Mesenteric fat pad (tissue), 1 donor: ENCODE measurements at places on chromosomes 3 and 15. TPM values are rescaled to one million over a fixed set of nuclear protein-coding genes. Genes with fewer than 3 reads are reported as not detected.

Gene ADAMTS17
- total RNA-seq, result 2.3 TPM

Gene GOLGA6L7
- not detected for total RNA-seq

Gene GOLGA8T
- total RNA-seq, result not detected

Gene LYZL4
- total RNA-seq, result not detected

Gene CCR3
- total RNA-seq, result not detected

Gene GOLGA8R
- total RNA-seq, result 2.6 TPM

Gene ACKR4
- total RNA-seq, result 4.6 TPM

Gene HHLA2
- total RNA-seq, result 0.32 TPM

Gene CYP8B1
- total RNA-seq, result not detected

Gene C3orf22
- total RNA-seq, result not detected

Gene CFAP161
- 0.71 TPM for total RNA-seq

Gene MOBP
- total RNA-seq, result not detected

Gene PTH1R
- 16.3 TPM for total RNA-seq

Gene DLEC1
- 1.9 TPM for total RNA-seq

Gene GOLGA6C
- total RNA-seq, result not detected

Gene WDR48
- 23.4 TPM for total RNA-seq

Gene CLDN11
- 61.1 TPM for total RNA-seq

Gene SEMA5B
- not detected for total RNA-seq

Gene ALS2CL
- 8.4 TPM for total RNA-seq

Gene LIPC
- not detected for total RNA-seq

Gene DUOXA2
- not detected for total RNA-seq

Gene GADL1
- not detected for total RNA-seq

Gene CLPX
- total RNA-seq, result 47.7 TPM

Gene PCLAF
- total RNA-seq, result 0.35 TPM

Gene NOX5
- total RNA-seq, result 0.19 TPM

Gene CCDC71
- total RNA-seq, result 19.4 TPM

Gene RTP3
- total RNA-seq, result not detected

Gene KAT2B
- 35.2 TPM for total RNA-seq

Gene PRRT3
- 1.6 TPM for total RNA-seq

Gene CEMIP
- 5.9 TPM for total RNA-seq

Gene HAUS2
- 26.3 TPM for total RNA-seq

Gene SCN5A
- total RNA-seq, result 0.58 TPM

Gene DAZL
- not detected for total RNA-seq

Gene THPO
- total RNA-seq, result 1.1 TPM

Gene CFAP20DC
- total RNA-seq, result not detected

Gene CLDN1
- total RNA-seq, result 0.10 TPM

Gene GRAMD2A
- total RNA-seq, result not detected

Gene HRG
- not detected for total RNA-seq

Gene ZPLD1
- not detected for total RNA-seq

Gene AGBL1
- not detected for total RNA-seq

Gene SLC28A1
- 0.19 TPM for total RNA-seq

Gene FRMD5
- 0.13 TPM for total RNA-seq

Gene ANKRD34C
- total RNA-seq, result not detected

Gene GATM
- 10.6 TPM for total RNA-seq

Gene CAMK2N2
- total RNA-seq, result not detected

Gene PTPN23
- 40.3 TPM for total RNA-seq

Gene TMEM108
- 1.5 TPM for total RNA-seq

Gene PLSCR5
- not detected for total RNA-seq

Gene KPNA1
- 107 TPM for total RNA-seq

Gene SPINK8
- total RNA-seq, result not detected

Gene IP6K2
- total RNA-seq, result 40.4 TPM

Gene NME9
- total RNA-seq, result not detected

Gene ACP3
- total RNA-seq, result 2.5 TPM

Gene LNP1
- 1.3 TPM for total RNA-seq

Gene KNG1
- not detected for total RNA-seq
